ENCODE measurements at places on chromosomes 5 and 9. TPM values are rescaled to one million over a fixed set of nuclear protein-coding genes. Genes with fewer than 3 reads are reported as not detected.

DNA sequence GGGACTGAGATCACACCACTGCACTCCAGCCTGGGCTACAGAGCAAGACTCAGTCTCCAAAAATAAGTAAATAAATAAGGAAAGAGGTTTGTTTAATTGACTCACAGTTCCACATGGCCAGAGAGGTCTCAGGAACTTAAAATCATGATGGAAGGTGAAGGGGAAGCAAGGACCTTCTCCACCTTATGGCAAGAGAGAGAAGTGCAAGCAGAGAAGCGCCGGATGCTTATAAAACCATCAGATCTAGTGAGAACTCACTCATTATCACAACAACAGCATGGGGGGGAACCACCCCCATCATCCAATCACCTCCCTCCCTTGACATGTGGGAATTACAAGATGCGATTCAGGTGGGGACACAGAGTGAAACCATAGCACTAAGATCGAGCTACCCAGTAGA, 22.8 kb upstream of the RGMB start:
- no peak for DNase-seq

GRCh38 chr5:9363026-9363425, 182.8 kb downstream of the SEMA5A start:
- DNase-seq = no peak

The CCDC171 gene
- total RNA-seq = 1.6 TPM

GRCh38 chr5:98770911-98771322, 2.5 kb upstream of the RGMB start:
- no peak for DNase-seq

DNA sequence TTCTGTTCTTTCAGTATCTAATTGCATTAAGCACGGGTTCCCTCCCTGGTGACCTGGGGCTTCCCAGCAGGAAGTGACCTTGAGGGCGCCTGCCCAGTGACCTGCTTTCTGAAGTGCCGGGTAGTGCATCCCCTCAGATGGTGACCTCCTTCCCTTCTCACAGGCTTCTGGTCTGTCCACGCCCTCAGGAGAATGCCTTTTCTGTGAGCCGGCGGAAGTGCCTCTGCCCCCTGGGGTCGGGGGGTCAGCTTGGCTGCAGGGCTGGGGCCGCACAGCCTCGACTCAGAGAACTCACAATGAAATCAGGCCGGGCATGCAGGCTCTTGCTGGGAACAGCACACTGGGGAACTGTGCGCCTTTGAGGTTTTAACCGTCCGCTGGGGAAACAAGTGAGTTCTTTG, 124.5 kb upstream of the PHYKPL start:
- DNase-seq = peak; percentile 78

DNA sequence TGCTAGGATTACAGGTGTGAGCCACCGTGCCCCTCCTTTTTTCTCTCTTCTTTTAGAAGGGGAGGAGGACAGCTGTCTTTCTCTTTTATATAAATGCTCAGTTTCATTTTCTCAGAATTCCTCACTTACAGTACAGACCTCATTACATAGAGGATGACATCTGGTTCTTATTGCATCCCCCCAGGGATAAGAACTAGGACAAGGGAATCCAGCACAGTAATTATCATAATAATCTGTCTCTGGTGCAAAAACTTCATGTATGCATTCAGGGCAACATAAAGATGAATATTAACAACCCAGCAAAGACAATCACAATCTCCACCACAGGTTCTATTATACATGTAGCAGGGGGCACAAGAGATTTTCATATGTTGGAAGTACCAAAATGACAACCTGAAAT, 5.1 kb downstream of the SPZ1 start:
- DNase-seq = no peak

DNA sequence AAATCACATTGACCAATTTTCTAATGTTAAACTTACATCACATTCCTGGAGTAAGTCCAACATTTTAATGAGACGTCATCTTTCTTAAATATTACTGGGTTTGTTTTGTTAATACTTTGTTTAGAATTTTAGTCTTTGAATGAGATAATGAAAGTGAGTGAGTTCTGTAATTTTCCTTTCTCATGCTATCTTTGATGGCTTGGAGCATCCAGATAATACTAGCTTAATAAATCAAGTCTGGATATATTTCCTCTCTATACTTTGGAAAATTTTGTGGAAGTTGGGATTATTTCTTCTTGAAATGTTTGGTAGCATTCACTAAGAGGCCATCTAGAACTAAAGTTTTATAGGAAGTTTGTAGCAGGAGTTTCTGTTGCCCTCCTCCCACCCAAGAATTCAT, 90.8 kb upstream of the IL7R start:
- no peak for DNase-seq

DNA sequence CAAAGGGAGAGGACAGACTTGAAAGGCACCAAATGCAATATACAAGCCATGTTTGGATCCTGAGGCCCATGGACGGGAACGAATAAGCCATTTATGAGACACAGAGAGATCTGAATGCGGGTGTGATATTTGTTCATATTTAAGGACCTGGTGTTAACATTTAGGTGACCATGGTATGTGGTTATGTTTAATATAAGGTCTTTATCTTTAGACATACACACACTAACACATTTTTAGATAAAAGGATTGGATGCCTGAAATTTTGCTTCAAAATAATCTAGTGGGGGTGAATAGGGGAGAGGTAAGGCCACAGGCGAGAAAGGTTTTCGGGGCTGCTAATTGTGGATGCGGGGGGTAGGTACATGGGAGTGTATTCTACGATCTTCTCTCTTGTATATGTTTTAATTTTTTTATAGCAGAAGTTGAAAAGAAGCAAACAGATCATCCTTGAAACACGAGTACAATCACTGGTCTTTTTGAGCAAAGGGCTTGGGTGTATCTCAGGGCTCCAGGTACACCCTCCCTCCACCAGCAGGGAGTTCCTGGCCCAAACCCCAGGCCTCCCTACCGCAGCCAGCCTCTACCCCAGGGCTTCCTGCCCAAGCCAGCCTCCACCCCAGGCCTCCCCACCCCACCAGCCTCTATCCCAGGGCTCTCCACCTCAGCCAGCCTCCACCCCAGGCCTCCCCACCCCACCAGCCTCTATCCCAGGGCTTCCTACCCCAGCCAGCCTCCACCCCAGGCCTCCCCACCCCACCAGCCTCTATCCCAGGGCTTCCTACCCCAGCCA, 12.2 kb downstream of the AKNA start:
- DNase-seq = no peak

- DNase-seq = no peak
Observed at GRCh38 chr5:176675676-176676360, 28.5 kb downstream of the TSPAN17 start.

The C1QTNF2 gene
- total RNA-seq = 1.5 TPM

DNA sequence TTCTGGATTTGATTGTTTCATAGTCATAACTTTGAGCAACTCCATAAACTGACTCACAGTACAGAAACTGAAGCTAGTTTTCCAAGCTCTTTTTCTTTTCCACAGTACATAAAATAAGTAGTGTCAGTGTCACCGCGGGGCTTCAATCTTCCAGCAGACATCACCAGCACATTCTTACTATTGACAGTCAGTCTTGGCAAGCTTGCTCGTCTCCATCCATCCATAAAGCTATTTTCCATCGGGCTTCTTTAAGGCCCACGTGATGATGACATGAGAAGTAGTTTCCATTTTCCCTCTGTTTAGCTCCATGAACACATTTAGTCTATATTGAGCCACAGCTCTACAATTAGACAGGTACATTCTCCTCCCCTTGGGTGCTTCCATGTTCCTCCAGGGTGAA, 443.4 kb downstream of the KDM4C start:
- DNase-seq = no peak

DNA sequence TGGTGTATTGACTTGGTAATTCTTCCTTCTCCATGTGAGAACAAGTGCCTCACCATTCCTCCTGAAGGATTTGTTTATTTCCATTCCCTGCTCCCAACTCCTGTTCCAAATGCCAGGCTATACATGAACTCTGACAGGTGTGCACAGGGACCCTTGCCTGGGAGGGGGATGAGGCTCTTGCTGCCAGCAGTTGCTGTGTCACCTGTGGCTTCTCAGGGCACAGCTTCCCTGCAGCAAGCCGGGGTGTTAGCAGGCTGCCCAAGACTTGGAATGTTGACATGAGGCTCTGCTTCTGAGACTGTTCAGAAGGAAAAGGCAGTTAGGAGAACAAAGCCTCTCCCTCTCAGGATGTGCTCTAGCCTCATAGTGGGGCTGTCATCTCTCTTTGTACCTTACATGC, 131.3 kb downstream of the DOCK2 start:
- no peak for DNase-seq

The FAM221B gene
- not detected for total RNA-seq

GRCh38 chr5:120139039-120139438, 325.1 kb upstream of the PRR16 start:
- DNase-seq = no peak
